ENCODE measurements at places on chromosomes 16 and 17.
A peak's percentile ranks its signal among the peaks of the same experiment; 100 is the strongest.

- DNase-seq = no peak
These were observed 3.6 kb upstream of the ZMYND15 start for GRCh38 chr17:4735876-4736651.

DNA sequence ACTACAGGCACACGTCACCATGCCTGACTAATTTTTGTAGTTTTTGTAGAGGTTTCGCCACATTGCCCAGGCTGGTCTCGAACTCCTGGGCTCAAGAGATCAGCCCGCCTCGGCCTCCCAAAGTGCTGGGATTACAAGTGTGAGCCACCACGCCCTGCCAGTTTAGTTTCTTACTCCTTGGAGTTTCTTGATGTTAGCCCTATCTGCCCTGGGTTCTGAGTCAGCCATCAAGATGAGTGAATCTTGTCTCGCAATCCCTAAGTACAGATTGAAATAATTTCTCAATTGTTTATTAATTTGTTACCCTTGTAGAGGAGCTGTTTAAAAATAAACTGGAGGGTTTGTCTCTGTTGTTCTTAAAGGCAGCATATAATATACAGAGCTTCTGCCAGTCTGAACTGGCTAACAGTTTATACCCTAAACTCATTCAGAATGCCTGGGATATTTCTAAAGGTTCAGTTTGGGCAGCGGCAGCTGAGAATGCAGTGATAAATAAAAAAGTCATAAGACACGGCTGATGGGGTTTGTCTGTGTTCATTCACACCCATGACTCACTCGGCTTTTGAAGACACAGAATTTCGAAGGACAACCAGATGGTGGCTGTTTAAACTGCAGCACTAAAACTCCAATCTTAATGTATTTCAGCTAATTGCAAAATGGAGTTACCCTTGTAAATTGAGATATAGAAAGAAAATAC, 39.6 kb downstream of the GPRC5B start:
- DNase-seq = no peak

DNA sequence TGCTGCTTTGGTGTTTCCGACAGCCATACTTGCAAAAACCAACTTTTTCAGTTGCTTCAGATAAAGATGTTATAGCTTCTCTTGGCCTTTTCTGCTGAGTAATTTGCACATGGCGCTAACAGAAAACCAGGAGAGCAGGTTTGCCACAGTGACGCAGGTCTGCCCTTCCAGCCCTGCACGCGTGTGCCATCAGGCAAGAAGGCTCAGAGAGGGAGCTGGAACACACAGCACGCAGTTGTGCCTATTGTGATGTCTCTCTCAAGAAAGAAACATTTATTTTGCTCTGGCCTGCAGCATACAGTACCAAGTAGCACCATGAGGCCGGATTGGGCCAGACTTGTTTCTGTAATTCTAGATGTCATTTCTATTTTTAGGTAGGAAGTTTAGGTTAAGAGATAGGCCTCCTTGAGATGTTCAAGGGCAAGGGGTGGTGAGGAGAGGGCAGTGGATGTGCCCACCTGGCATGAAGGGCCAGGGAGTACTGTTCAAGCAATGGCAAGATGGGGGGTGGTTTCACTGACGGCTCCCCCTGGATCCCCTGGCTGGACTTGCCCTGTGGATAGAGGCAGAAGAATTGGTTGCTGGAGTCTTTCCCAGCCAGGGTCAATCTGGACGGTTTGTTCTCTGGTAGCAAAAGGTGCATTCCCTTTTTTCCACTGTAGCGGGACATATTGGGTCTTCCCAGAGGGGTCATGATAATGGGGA, 1.9 kb downstream of the CBX2 start:
- DNase-seq = no peak

DNA sequence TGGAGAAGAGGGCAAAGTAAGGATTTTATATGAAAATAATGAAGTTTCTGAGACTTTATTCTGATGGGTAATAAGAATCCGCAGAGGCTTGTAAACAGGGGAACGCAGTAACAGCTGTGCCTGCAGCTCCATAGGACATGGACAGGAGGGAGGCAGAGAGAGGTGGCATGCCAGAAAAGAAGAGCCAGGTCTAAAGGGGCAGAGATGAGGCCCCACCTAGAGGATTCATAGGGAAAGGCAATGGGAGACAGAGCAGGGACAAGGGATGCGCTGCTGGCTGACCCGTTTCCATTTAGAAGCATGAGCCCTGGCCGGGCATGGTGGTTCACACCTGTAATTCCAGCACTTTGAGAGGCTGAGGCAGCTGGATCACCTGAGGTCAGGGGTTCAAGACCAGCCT, 340.3 kb upstream of the CDH5 start:
- no peak for DNase-seq

- DNase-seq = no peak
These were observed 3.1 kb upstream of the MIF4GD start for GRCh38 chr17:75273977-75274708.

DNA sequence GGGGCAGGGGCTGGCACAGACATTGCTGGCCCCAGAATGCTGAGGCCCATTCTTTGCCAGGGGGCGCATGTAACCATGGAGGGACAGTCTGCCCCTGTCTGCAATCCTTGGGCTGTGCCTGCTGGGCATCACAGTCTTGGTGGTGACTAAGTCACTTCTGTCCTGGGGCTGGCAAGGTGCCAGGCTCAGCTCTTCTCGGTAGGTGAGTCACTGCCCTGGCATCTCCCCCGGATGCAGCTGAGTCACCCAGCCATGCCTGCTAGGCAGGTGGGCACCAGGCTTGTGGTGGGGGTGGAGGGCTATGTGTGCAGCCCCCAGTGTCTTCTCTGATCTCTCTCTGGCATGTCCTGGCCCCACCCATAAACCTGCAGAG, 5.6 kb downstream of the RARA start:
- peak; percentile 81 for DNase-seq

- peak; percentile 36 for DNase-seq
These were observed 110.9 kb downstream of the XYLT1 start for GRCh38 chr16:17359788-17360390.

DNA sequence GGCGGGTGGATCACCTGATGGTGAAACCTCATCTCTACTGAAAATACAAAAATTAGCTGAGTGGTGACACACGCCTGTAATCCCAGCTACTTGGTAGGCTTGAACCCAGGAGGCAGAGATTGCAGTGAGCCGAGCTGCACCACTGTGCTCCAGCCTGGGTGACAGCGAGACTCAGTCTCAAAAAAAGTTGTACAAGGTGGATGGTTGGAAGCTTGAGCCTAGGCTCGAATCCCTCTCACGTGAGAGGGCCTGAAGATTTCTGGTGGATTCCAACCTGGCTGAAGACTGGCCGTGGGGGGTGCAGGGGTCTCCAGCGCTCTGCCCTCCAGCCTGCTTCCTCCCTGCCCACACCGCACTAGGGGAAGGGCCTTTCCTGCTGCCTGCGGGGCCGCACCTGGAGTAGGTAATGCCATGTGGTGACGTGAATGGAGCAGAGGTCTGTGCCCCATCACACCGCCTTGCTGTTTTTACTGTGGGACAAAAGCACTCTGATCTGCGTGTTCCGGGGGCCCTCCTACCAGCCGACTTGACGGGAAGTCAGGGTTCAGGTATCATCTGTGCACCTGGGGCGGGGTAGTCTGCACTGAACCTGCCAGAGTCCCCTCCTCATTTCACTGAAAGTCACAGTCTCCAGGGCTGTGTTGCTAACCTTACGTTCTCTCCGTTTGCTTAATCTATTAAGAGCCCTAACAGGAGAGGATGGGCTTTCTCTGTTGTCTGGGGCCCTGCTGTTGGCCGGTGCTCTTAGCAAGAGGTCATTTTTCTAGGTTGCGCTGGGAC, 4.2 kb downstream of the RPL13 start:
- DNase-seq = peak; percentile 18
